ENCODE measurements at places on chromosomes 1 and 21.

DNA sequence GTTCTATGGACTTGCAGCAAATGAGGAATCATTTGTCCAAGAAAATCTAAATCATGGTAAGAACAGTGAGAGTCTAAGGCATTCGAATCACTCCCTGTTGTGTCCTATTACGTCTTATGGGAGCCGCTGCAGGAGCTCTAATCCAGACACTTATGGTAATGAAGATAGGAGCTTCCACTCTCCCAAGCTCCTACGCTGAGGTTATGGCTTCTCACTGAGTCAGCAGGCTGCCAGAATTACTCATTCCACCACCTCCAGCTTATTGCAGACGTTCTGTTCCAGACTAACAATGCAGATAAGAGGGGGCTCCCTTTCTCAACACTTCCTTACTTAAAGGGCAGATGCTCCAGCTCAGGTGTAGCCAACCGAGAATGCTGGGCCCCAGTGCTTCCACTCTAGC is 212.6 kb downstream of the GREM2 start:
- DNase-seq: no peak

GRCh38 chr1:70196333-70196732 is 9.0 kb downstream of the LRRC40 start:
- no peak for DNase-seq

DNA sequence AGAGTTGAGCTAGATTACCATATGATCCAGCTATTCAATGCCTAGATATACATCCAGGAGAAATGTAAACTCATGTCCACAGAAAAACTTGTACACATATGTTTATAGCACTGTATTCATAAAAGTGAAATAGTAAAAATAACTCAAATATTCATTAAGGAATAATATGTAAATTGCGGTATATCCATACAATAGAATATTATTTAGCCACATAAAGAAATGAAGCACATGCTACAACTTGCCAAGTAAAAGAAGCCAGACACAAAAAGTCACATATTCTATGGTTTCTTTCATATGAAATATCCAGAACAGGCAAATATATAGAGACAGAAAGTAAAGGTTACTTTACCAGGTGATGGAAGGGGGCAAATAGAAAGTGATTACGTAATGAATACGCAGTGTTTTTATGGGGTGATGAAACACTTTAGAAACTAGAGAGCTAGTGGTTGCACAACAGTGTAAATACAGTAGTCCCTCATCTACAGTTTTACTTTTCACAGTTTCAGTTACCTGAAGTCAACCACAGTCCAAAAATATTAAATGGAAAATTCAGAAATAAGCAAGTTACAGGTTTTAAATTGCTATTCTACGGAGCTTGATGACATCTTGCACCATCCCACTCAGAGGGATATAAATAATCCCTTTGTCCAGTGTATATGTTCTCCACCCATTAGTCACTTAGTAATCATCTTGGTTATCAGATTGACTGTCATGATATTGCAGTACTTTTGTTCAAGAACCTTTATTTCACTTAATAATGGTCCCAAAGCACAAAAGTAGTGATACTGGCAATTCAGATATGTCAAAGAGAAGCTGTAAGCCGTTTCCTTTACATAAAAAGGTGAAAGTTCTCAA is 62.3 kb downstream of the ZNF644 start:
- no peak for DNase-seq

GRCh38 chr1:43292679-43293078 is 7.3 kb upstream of the C1orf210 start:
- DNase-seq: no peak
